ENCODE measurements at places on chromosomes 3 and 15. TPM values are rescaled to one million over a fixed set of nuclear protein-coding genes. Genes with fewer than 3 reads are reported as not detected.

Gene TTLL13
- 0.09 TPM for total RNA-seq

Gene ARGFX
- not detected for total RNA-seq

- peak; percentile 15 for DNase-seq
These were observed 52.3 kb upstream of the BNIP2 start for GRCh38 chr15:59741274-59741906.

Gene CCDC33
- not detected for total RNA-seq

DNA sequence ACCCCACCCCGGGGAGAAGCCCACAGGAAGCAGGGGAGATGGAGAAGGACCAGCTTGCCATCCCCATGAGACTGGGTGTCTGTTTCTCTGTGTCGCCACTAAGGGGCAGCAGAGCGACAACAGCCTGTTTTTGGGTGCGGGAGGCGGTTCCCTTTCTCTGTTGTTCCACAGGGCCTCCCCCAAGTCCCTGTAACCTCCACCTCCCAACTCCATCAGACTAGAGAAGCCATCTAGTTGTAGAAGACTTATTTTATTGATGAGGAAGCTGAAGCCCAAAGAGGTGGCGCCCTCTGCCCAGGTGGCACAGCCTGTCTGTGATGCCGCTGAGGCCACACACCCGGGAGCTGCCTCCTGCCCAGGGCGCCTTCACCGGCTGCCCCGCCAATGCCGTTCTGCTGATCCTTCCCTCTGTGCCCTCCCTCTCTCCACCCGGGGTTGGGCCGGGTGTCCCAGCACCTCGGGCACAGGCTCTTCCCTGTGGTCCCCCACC, 3.9 kb upstream of the CCDC9B start:
- DNase-seq = peak; percentile 65

DNA sequence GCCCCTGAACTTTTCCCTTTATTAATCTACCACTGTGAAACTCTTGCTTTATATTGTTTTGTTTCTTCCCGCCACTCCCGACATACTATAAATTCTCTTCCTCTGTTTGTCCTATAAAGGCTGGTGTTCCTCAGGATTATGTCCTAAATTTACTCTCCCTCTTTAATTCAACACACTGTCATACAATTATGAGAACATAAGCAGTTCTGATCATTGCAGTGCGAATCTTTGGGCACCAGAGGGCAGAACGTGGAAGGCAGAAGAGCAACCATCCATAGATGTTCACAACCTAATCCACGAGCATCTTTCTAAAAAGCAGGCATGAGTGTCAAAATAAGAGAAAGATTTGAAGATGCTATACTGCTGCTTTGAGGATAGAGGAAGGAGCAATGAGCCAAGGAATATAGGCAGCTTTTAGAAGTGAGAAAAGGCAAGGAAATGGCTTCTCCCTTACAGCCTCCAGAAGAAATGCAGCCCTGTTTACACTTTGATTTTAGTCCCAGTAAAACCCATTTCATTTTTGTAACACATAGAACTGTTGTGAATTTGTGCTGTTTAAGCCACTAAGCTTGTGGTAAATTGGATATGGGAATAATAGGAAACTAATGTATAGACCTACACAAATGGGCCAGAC, 179.4 kb downstream of the GBE1 start:
- peak; percentile 51 for DNase-seq

- DNase-seq = no peak
These were observed 155.8 kb downstream of the TBC1D2B start for GRCh38 chr15:77921664-77922063.

DNA sequence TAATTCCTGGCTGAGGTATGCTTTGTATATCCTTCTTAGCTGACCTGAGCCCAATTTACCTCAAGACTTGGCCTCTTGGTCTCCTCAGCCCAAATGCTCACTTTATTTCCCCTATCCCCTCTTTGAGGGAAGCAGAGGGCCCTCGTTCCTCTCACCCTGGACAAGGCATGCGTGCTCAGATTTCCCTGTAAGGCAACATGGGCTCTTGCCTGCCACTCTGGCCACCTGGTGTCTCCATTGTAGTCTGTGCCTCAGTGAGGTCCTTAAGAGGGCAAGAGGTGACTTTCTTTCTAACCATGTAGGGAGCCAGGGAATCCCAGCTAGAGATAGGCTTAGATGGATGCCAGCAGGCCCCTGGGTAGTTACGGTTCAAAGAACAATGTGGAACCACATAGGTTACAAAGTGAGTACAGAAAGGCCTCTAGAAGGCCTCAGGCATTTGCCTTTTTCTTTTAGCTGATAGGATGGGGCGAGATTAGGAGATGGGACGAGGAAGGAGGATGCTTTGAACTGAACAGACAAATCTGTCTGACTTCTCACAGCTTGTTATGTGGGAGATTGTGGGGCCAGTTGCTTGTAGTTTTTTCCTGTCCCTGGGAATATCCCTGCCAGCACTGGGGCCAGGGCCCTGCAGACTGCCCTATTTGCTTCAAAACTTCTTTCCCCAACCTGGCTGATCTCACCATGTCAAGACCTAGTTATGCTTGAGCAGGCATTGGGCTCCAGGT, 1.1 kb upstream of the INTS14 start:
- DNase-seq = peak; percentile 2

DNA sequence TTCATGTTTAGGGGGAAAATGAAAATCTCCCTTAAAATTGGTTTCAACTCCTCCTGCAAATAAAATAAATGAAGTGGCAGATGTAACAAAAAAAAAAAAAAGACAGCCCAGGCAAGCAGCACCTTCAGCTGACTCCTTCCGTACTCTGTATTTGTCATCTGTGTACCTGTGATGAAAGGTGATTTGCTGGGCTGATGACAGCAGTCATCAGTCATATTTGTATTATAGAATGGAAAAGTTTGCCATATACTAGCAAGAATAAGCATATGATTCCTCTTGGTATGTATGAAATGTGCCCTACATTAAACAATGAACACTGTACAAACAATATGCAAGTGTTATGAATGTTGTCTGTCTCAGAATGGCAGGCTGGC, 44.1 kb upstream of the WWTR1 start:
- no peak for DNase-seq

Gene GOLGA8G
- not detected for total RNA-seq

DNA sequence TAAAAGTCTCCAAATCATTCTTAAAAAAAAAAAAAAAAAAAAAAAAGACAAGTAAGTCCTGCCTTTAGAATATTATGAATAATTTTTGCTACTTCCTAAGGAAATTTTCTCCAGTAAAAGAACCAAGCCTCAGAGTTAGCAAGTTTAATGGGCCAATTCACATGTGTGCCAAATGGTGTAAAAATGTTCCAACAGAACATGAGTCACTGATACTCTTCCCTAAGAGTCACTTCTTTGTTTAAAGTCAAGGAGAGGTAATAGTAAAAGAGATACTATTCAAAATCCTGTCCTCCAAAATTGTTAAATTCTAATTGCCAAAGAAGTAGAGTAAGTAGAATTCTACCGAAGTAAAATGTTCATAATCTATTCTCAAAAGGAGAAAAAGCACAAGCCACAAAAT, 17.7 kb upstream of the CPA3 start:
- DNase-seq = peak; percentile 63

DNA sequence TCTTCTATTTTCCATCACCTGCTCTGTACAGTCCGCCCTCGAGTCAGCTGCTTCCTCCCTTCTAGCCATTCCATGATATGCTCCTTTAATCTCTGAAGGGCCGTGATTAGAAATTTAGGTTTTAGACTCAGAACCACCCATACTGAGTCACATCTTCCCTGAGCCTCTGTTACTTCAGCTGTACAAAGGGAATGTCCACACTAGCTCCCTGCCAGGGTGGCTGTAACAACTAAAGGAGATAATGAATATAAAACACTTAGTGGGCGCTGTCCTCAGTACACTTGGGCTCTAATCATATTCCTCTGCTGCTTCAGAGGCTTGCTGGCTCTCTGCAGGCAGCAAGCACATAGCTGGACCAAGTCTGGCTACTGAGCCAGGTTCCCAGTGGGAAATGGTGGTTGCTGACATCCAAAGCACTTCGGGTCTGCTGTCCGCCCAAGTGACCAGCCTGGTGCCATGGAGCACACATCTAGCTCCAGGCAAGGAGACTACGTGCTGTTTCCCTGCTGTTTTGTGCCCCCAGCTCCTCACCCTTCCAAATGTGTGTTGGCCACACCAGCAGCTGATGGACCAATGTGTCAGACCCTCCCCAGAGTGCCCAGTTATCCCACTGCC, 901 bp upstream of the CHST14 start:
- peak; percentile 58 for DNase-seq

- no peak for DNase-seq
These were observed 297.4 kb downstream of the PLCL2 start for GRCh38 chr3:17182166-17182565.

- DNase-seq = no peak
These were observed 66.9 kb downstream of the ASB7 start for GRCh38 chr15:100669260-100669659.

GRCh38 chr15:88695691-88696251, 57.0 kb downstream of the ISG20 start:
- DNase-seq = no peak

- peak; percentile 22 for DNase-seq
These were observed 126.5 kb downstream of the ZNF385D start for GRCh38 chr3:21624524-21624923.

DNA sequence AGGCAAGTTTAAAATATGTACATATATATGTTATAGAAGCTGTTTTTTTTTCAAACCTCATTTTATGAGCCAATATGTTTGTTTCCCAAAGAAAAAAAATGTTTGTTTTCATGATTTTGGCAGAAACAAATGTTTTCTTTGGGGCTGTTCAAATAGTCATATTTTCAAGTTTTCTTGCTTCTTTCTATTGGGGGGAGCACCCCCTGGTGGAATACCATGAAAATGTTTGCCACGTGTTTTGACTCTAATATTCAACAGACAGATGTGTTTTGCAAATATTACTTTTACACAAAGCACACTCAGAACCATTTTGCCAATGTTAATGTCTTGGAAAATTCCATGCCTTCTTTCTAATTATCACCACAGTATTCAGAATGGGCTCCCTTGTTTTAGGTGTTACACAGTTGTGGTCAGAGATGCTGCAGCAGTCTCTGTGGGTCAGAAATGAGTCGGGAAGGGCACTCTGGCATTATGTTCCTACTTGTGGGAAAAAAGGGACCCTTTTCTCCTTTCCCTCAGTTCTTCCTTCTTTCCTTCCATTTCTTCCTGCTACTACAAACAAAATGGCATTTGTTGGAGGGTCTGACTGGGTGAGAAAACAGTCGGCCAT, 817.0 kb downstream of the TUSC7 start:
- peak; percentile 66 for DNase-seq

GRCh38 chr3:183460081-183461055, 31.9 kb upstream of the MCF2L2 start:
- DNase-seq = no peak

GRCh38 chr3:137110392-137110996, 152.7 kb downstream of the IL20RB start:
- peak; percentile 44 for DNase-seq

GRCh38 chr3:100516838-100517237, 24.4 kb downstream of the TMEM45A start:
- DNase-seq = peak; percentile 85

Gene PLAAT1
- 0.90 TPM for total RNA-seq

GRCh38 chr3:158925021-158925420, 123.2 kb downstream of the MFSD1 start:
- DNase-seq = no peak

DNA sequence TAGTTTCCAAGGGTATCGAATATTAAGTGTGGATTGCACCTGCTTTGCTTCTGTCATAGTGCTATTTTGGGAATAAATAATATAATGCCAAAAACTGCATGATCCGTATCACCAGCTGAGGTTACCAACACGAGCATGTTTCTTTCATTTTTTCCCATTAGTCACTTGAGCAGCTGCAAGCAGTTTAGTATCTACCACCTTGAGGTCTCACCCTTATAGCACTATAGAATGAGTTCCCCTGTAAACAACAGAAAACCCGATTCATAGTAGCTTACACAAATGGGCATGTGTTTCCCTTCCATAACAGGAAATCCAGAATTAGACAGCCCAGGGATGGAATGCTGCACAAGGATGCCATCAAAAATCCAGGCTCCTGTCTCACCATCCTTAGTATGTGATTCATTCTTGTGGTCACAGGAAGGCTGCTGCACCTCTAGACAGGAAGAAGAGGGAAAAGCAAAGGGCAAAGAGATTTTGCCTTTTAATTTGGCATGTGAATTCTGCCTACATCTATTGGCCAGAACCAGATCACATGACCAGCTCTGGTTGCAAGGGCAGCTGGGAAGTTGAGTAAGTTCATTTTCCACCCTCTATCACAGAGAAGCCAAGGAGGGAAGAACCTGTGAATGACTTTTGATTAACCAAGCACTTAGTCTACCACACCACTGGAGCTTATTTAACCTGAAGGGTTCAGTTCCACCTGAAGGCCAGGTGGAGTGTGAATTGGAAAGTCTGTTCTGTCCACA, 91.3 kb upstream of the SLC25A36 start:
- no peak for DNase-seq

GRCh38 chr3:172194702-172195406, 155.5 kb downstream of the FNDC3B start:
- no peak for DNase-seq

DNA sequence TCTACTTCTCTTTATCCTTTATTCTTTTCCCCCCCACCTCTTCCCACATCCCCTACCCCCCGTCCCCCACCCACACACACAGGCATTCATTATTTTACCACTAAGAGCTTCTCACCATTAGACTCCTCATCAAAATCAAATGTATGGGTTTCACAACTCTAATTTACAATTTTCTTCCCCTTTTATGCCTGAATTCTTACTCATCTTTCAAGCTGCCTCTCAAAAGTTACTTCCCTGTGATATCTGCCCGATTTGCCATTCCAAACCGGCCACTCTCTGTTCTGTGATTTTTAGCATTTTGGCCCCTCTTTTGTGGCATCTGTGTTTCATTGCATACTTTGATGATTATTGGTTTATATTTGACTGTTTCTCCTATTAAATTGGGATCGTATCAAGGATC, 42.2 kb downstream of the SLC9A9 start:
- DNase-seq = no peak

Gene CYP19A1
- 3.1 TPM for total RNA-seq

Gene CXCR6
- total RNA-seq = not detected

Gene LMOD3
- not detected for total RNA-seq

GRCh38 chr15:74251131-74251811, 15.1 kb downstream of the CCDC33 start:
- DNase-seq = no peak
